NCI-H1105 (cell line): ENCODE measurements at places on chromosomes 3 and 15.

DNA sequence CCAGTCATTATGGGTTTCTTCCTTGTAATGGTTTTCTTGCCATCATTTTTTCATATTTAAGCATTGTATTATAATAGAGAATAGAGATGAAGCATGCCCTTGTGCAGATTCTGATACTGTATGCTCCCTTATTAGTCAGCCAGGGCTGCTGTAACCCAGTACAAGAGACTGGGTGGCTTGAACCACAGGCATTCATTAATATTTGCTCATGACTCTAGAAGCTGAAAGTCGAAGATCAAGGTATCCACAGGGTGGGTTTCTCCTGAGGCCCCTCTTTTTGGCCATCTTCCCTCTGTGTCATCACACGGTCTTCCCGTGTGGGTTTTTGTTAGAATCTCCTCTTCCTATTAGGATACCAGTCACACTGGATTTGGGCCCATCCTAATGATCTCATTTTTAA is 74.5 kb downstream of the FOXP1 start:
- no peak for DNase-seq

- no peak for DNase-seq
Observed at GRCh38 chr3:61139686-61140085, 111.6 kb downstream of the FHIT start.

- DNase-seq, result no peak
Observed at GRCh38 chr3:14142567-14143270, 17.9 kb downstream of the TMEM43 start.

- no peak for DNase-seq
Observed at GRCh38 chr15:71592203-71592602, 218.2 kb upstream of the NR2E3 start.

DNA sequence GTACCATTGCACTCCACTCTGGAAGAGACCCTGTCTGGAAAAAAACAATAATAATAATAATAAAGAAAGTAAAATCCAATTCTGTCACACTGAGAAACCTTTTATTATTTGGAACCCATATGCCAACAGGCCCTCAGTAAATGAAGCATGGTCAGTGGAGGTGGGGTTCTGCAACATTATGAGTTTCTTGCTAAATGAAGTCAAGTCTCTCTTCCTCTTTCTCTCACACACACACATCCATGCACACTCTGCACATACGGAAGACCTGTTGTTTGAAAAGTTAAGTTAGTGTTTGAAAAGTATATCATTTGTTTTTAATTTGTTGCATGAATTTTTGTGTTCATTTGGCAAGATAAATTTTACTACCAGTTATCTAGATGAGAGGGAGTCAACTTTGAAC is 27.8 kb downstream of the GAP43 start:
- no peak for DNase-seq

GRCh38 chr3:5784690-5785089 is 597.2 kb downstream of the EDEM1 start:
- peak; percentile 54 for DNase-seq

GRCh38 chr3:145219355-145220235 is 941.4 kb downstream of the PLOD2 start:
- peak; percentile 37 for DNase-seq

GRCh38 chr3:25405335-25405734 is 22.7 kb upstream of the RARB start:
- DNase-seq, result no peak

GRCh38 chr3:110470310-110470709 is 601.3 kb upstream of the NECTIN3 start:
- no peak for DNase-seq

DNA sequence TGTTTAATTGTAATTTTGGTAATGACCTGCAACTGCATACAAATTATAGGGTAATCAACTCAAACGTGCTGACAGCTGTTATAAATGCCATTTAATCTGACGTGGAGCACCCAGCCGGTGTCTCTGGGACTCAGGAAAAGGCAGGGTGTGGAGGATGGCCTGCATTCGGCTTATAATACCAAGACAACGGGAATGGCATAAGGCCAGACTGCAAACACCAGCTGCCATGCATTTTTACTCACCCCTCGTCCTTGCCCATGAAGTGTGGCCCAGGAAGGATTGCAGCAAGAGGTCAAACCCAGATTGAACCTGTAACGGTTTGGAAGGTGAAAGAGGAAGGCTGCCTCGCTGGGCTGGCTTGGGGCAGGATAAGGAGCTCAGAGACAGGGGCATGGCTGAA is 96.4 kb downstream of the WNT7A start:
- DNase-seq, result peak; percentile 32

GRCh38 chr3:114212646-114213045 is 24.7 kb downstream of the ZNF80 start:
- DNase-seq, result no peak

- DNase-seq, result no peak
Observed at GRCh38 chr3:30774062-30774461, 120.4 kb downstream of the GADL1 start.

GRCh38 chr15:77173487-77173886 is 102.6 kb upstream of the TSPAN3 start:
- no peak for DNase-seq

GRCh38 chr3:136332776-136333175 is 82.6 kb downstream of the PCCB start:
- DNase-seq, result no peak

GRCh38 chr3:177772908-177773557 is 575.8 kb upstream of the TBL1XR1 start:
- DNase-seq, result peak; percentile 16

DNA sequence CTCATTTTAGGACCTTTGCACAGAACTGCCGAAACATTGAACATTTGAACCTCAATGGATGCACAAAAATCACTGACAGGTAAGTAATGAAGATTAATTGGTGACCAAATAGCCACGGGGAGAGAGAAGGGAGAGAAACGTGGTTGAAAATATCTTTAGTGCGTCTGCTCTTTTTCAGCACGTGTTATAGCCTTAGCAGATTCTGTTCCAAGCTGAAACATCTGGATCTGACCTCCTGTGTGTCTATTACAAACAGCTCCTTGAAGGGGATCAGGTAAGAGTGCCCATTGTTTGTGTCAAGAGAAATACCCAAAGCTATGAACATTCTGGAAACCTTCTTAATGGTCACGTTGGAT is 67.1 kb downstream of the UBP1 start:
- no peak for DNase-seq

DNA sequence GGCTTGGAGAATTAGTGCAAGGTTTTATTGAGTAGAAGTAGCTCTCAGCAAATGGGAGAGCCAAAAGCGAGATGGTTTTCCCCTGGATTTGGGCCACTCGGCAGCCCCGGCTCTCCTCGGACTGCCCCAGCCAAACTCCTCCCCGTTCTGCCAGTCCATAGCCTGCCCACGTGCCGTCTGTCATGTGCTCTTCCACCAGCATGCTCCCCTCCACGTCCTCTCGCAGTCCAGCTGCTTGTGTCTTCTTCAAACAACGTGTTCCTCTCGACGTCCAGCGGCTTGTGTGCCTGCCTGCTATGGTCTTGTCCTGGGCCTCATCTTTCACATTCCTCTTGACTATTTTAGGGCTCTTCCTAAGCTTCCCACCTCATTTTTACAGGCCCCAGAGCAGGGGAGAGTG is 16.7 kb upstream of the SECISBP2L start:
- DNase-seq, result no peak

GRCh38 chr3:41525303-41526064 is 326.2 kb downstream of the CTNNB1 start:
- DNase-seq, result no peak

GRCh38 chr15:68507447-68507846 is 71.3 kb upstream of the CORO2B start:
- DNase-seq, result no peak

GRCh38 chr3:76122007-76122406 is 336.7 kb upstream of the ZNF717 start:
- no peak for DNase-seq

GRCh38 chr3:39960515-39961191 is 151.2 kb downstream of the MYRIP start:
- DNase-seq, result no peak

DNA sequence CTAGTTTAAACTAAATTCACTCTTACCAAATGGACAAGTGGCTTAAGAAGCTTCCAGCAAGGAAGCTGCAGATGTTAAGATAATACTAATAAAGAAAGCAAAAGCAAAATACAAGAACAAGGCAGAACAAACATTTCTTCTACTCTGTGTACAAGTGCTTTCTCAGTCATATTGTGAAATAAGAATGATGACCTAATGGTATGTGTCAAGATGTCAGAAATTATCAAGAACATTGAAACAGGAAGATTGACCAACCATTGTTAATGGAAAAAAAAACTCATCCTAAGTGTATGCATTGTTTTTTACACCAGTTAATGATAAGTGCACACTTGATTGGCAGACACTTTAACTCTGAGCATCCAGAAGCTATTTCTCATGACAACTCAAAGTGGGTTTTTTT is 65.4 kb upstream of the P2RY1 start:
- no peak for DNase-seq

DNA sequence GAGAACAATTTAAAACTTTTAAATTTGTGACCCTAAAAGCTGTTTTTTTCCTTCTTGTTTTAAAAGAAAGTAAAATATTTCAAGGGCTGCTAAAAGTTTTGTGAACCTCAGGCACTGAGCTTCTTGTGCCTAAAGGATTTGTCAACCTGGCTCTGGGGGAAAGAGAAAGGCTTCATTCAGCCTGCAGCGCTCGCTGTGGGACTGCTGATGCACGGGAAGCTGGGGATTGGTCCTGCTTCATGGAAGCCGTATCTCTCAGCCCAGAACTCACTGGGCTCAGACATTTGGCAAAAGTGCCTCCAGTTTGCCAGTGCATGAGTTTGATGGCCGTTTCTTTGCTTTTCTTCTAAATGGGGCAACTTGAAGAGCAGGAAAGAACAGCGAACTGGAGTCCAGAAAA is 30.8 kb downstream of the TPRG1 start:
- DNase-seq, result no peak

DNA sequence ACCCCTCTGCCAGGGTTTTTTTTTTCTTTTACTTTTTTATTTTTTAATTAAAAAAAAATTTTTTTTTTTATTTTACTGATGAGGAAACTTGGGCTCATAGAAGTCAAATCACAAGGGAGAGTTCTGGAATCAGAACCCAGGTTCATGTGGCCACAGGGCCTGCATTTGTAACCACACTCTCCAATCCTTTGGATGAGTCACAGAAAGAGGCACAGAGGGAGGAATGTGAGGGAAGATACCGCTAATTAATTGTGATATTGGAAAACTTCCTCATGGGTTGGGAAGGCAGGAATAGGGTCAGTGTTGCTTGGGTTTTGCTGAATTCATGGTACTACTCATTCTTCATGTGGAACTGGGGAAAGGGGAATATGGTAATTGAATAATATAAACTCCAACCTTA is 132.9 kb upstream of the SLC6A11 start:
- no peak for DNase-seq

DNA sequence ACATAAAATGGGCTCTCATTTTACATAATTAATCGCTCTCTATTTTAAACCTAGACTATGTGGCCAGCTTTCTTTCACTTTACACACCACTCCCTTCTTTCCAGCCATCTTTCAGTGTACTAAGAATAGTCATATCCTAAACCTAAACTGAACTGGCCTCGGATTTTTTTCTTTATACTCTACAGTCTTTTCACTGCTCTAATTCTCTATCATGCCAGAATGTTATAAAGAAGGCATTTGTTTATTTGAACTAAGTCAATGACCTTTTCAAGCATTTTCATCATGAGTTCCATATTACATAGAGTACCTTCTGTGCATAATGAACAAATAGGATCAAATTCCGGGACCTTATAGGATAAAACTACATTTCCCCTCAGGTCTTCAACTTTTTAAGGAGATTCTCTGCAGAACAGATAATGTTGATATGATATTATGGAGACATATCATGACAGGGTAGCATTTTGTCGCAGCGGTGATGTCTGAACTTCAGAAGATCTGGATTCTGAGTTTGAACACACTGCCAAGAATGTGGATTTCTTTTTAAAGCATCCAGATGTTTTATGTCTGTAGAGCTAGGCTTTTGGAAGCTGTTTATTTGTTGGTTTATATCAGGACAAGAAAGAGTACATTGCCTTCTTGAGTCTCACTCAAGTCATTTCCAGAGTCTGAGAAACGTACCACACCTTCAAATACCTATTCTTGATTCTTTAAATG is 1047.3 kb downstream of the MCTP2 start:
- no peak for DNase-seq

DNA sequence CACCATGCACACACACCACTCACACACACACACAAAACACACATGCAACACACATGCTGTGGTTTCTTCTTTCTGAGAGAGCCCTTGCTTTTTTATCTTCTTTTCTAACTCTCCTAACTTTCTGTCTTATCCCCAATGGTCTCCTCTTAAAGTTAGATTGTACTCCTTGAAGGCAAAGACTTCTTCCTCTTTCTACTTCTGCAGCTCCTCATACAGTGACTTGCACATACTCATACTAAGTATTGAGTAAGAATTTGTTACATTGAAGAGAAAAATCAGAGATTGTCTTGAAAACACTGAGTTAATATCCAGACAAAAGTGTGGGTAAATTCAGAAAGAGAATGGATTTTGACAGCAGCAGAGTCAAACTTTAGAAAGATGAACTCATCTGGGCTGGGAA is 64.4 kb downstream of the GTPBP8 start:
- no peak for DNase-seq

- DNase-seq, result no peak
Observed at GRCh38 chr15:69314131-69314530, 15.4 kb downstream of the PAQR5 start.

DNA sequence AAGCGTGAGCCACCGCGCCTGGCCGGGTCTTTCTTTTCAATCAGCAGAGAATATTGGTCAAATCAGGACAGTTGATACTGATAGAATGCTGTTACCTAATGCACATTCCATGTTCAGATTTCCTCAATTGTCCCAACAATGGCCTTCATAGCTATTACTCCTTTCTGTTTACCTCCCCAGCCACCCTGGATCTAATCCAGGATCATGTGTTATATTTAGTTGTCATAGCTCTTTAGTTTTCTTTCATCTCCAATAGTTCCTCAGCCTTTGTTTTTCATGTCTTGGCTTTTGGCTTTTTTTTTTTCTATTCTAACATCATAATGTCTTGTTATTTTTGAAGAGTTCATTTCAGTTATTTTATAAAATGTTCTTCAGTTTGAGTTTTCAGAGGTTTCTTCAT is 14.6 kb downstream of the USP3 start:
- DNase-seq, result no peak
